K562 (cell line): ENCODE measurements at places on chromosomes 7 and 10.
A peak's percentile ranks its signal among the peaks of the same experiment; 100 is the strongest.

DNA sequence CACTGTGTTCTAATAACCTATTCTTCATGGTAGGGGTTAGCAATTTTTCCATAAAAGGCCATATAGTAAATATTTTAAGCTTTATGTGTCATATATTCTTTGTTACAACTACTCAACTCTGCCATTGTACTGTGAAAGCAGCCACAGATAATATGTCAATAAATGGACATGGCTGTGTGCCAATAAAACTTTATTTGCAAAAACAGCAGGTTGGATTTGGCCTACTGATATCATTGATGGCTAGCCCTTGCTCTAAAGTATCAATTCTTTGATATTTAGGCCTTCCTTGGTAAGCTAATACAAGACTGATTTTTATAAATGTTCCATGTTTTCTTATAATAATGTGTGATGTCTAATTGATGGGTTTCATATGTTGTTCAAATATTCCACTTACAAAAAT is 77.2 kb upstream of the OPALIN start:
- no peak for DNase-seq

DNA sequence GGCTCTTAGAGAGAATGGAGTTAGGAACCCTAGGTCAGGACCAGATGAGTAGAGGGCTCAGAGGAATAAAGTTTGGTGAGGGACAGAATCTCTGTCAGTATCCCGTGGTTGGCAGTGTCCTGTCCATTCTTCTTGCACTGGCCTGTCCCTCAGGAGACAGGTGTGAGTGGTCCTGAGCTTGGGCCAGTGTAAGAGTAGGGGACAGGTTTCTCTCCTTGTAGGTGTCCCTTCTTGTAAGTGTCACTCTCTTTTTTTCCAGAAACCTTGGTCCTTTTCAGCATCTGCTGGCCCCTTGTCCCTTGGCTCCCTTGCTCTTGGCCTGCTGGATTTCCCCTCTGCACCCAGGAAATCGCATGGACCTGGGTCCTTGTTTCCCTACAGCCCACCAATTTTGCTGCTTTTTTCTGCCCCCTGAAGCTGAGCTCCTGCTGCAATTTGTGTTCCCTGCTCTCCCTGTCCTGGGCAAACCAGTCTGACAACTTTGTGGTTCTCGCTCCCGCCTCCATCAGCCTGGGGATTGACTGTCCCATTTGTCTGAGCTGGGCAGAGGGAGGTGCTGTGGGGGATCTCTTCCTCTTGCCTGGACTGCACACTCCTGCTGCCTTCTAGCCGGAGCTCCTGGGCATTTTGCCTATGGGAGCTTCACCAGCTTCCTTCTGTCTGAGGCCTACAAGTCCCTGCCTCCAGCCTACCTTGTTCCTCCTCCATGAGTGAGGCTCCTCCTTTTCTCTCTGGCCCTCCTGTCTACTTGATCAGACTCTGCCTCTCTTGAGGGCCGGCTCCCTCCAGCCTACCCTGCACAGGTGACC is 6.5 kb downstream of the TSPAN14 start:
- peak; percentile 51 for DNase-seq

- DNase-seq: peak; percentile 74
Measured at GRCh38 chr10:69389827-69390490, 26.8 kb downstream of the TACR2 start.

GRCh38 chr10:21732067-21732772 is 198.2 kb downstream of the MLLT10 start:
- DNase-seq: peak; percentile 74

GRCh38 chr10:124035306-124035927 is 58.0 kb downstream of the CHST15 start:
- no peak for DNase-seq

- no peak for DNase-seq
Measured at GRCh38 chr10:78769526-78769925, 299.2 kb upstream of the ZMIZ1 start.

DNA sequence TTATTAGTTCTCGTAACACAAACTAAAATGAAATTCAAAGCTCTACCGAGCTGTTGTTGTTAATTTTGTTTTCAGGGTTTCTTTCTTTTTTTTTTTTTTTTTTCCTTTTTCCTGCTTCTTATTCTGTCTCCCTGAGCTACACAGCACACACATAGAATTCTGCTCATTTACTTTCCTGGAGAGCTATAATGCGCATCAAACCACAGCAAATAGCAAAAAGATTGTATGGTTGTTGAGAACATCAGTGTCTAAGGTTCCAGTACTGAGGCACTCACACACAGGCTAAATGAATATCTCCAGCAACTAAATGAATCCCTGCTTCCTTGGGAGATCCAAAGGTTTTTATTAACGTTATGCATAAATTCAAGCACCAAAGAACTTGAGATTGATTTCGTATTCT is 418.3 kb downstream of the PLXDC2 start:
- no peak for DNase-seq
